ENCODE measurements at places on chromosomes 12 and 14.

- no peak for DNase-seq
Measured at GRCh38 chr12:51839310-51839947, 9.1 kb downstream of the FIGNL2 start.

DNA sequence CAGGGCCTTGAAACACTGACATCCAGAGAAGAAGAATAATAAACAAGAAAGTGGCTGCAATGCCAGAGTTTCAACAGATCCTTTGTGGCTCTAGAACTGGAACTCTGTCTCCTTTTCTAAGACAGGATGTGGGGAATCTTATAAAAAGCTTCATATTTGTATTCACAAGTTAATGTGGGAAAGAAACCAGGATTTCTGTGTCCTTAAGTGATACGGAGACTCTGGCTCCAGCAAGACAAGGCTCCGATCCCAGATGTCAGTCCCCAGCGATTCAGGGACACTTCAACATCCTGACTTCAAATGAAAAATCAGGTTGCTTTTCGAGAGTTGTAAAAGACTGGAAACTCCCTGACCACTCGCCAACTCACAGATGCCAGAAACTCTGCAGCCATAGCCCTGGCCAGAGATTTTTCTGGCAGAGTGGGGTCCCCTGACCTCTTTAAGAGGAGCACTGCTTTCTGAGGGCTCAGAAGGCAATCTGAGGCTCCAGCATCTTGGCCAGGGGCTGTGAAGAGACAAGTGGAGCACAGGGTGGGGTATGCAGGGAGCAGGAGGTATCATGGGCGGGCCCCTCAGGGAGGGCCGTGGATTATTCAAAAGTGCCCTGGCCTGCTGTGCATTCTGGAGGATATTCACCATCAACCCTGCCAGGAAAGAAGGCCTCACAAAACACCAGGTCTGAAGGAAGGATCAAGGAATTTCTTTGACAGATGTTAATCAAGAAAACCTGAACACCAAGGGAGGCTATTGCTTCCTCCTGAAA is 53.3 kb downstream of the TMX1 start:
- DNase-seq: peak; percentile 41

DNA sequence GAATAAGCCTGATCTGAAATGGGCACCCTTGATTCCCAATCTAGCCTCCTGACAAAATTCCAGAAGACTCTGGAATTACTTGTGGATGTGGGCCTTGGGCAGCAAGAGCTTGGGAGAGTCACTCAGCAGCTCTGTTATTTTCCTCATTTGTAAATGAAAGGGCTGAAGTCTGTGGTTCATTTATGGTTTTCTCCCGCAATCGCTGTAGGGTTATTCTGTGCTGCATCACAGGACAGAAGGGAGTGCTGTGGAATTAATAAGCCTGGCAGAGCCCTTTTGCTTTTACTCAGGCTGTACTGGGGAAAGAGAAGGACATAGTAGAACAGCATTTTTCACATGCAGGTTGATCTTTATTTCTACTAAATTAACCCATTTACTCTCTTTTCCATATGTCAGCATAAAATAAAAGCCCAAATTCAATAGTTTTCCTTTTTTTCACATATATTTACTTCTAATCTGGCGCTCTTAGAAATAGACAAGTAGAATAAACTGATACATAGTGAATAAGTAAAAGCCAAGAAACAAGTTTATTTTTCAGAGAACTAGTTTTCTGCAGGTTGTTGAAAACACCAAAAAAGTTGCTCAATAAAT is 49.2 kb downstream of the DUSP16 start:
- DNase-seq: no peak

GRCh38 chr12:126936181-126936851 is 1330.7 kb upstream of the TMEM132C start:
- no peak for DNase-seq

GRCh38 chr14:59126714-59127436 is 61.6 kb upstream of the DAAM1 start:
- peak; percentile 82 for DNase-seq

GRCh38 chr12:97536353-97536752 is 73.7 kb downstream of the RMST start:
- no peak for DNase-seq

GRCh38 chr12:95291501-95291900 is 73.9 kb downstream of the VEZT start:
- no peak for DNase-seq
